Body of pancreas (tissue), 4 donors: ENCODE measurements at places on chromosomes 3 and 15.

- no peak overlapping the region for H3K4me3 ChIP-seq
- no peaks in the 10 kb centered on the region for H3K36me3 ChIP-seq
- H3K27me3 ChIP-seq, result no peaks in the 10 kb centered on the region
- H3K4me1 ChIP-seq, result peaks cover 31% of the 10 kb centered on the region
Measured at GRCh38 chr3:171804618-171805389, 5.5 kb downstream of the PLD1 start.

DNA sequence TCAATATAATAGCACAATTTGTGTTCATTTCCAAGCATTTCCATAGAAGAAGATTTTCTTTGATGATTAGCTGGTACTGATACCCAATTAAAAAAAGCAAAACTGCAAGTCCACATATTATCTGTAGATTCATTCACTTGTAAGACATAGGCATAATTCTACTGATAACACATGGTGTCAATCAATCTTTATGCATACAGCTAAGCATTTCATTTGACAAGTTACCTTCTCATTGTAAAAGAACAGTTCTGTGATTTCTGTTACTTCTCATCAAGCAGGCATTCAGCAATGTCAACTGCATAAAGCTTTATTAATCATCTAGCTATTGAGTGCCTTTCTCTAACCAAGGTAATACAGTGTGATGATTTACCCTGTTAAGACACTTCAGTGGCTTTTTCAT lies 672.0 kb downstream of the PLOD2 start:
- H3K27me3 ChIP-seq, result no peaks in the 10 kb centered on the region
- no peak for DNase-seq
- H3K4me3 ChIP-seq, result no peak overlapping the region
- H3K27ac ChIP-seq, result no peak overlapping the region

GRCh38 chr15:65979837-65980236 lies 110.5 kb downstream of the RAB11A start:
- no peak for DNase-seq
- H3K27me3 ChIP-seq, result no peaks in the 10 kb centered on the region
- H3K27ac ChIP-seq, result no peak overlapping the region
- no peaks in the 10 kb centered on the region for H3K4me1 ChIP-seq
- H3K4me3 ChIP-seq, result no peak overlapping the region
- H3K36me3 ChIP-seq, result no peaks in the 10 kb centered on the region

- no peaks in the 10 kb centered on the region for H3K27me3 ChIP-seq
- DNase-seq, result no peak
- peaks cover 42% of the 10 kb centered on the region for H3K4me1 ChIP-seq
- H3K27ac ChIP-seq, result no peak overlapping the region
Measured at GRCh38 chr15:63462088-63462487, 42.3 kb upstream of the USP3 start.

DNA sequence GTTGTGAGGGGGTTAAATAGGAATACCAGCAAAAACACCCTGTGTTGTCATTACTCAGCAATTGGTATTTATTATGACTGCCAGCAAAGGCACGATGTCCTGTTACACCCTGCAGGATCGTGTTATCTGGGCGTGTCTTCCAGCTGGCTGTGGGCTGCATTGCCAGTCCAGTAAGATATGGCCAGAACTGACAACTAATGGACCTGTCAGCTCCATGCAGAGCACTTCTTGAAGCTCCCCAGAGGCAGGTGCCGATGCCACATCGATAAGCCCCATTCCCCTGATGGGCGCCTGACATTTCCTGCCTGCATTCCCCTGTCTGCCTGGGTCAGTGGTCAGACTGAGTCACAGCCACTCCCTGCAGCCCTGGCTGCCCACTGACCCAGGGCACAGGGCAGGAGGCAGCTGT lies 79.7 kb upstream of the RASGRF1 start:
- H3K36me3 ChIP-seq, result no peaks in the 10 kb centered on the region
- no peak for DNase-seq
- no peak overlapping the region for H3K4me3 ChIP-seq
- H3K4me1 ChIP-seq, result peaks cover 4% of the 10 kb centered on the region

DNA sequence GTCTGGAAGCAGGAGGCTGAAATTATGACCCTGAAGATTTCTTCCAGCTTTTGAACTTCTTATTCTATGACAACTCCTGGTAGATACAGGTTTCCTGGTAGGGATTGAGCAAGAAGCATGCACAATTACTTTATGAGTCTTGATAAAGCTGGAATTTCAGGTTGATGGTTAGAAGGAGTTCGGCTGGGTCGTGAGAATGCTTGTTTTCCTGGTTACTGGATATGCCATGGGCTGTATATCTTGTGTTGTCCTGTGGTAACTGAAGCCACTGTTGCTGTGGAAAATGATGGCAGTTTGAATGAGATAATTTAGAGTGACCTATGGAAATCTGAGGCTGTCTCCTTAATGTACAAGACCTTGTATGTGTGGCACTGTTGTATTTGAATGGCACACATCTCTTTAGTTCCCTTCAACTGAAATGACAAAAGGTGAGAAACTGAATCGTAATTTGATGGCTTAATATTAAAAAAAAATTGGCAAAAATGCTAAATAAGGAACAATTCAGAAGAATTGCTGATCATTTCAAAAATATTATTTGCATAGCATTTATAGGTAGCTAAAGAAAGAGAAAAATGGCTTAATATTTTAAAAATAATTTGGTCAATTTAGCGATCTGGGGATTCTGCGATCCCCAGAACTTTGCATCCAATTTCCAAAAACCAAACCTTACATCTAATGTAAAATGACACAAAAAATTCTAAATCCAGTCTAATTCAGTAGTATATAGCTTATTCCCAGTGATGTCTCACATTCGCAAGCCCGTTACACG lies 1.1 kb upstream of the UBE2E1 start:
- no peak overlapping the region for H3K27ac ChIP-seq
- peaks cover 13% of the 10 kb centered on the region for H3K4me1 ChIP-seq
- no peaks in the 10 kb centered on the region for H3K27me3 ChIP-seq
- DNase-seq, result no peak

GRCh38 chr15:36924034-36924433 lies 176.3 kb downstream of the MEIS2 start:
- H3K36me3 ChIP-seq, result no peaks in the 10 kb centered on the region
- DNase-seq, result no peak
- no peaks in the 10 kb centered on the region for H3K4me1 ChIP-seq

- peak; percentile 46 for DNase-seq
- no peaks in the 10 kb centered on the region for H3K4me1 ChIP-seq
- H3K27ac ChIP-seq, result no peak within 1 kb of the TSS
- H3K27me3 ChIP-seq, result no peaks in the 10 kb centered on the region
Measured at GRCh38 chr3:122055215-122055614, at the start of gene CD86. TSS of gene CD86 (plus strand) at chr3:122055362. CDS start at chr3:122055490, 128 bp downstream.

- H3K27me3 ChIP-seq, result no peaks in the 10 kb centered on the region
- no peaks in the 10 kb centered on the region for H3K36me3 ChIP-seq
- H3K27ac ChIP-seq, result no peak overlapping the region
- H3K4me1 ChIP-seq, result peaks cover 6% of the 10 kb centered on the region
Measured at GRCh38 chr15:39445931-39446330, 134.9 kb upstream of the THBS1 start.

- H3K4me3 ChIP-seq, result no peak overlapping the region
- H3K36me3 ChIP-seq, result peaks cover 4% of the 10 kb centered on the region
- no peaks in the 10 kb centered on the region for H3K27me3 ChIP-seq
Measured at GRCh38 chr3:57890874-57891273, 117.3 kb upstream of the FLNB start.

DNA sequence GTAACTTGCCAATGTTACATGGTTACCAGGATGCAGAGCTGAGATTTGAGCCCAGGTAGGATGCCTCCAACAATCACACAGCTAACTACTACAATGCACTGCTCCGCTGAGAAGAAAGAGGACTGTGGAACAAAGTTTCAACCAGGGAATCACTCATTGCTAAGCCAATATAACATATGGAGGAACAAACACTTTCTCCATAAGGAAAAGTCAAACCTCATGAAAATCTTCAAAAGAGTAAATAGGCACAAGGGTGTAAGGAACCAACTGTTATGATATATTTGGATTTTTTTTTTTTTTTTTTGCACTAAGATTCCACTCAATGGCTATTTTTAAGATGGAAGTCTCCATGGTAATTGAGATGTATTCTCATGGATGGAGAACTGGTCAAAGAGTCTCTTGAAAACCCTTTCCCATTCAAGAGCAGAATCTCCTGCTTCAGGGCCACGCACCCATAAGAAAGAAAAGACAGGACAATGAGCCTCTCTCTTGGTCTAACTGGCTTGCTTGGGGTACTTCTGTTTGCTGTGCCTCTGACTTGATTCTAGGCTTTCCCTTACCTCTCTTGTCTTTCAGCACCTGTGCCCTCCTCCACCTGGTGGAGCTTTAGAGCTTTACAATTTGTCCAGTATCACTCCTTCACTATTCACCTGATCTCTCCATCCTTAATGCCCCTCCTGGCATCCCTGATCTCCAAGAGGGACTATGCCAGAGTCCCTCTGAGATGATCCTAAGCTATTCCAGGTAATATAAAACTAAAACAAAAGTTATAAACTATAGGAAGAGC lies 252.8 kb downstream of the NTRK3 start:
- H3K36me3 ChIP-seq, result no peaks in the 10 kb centered on the region
- no peak overlapping the region for H3K4me3 ChIP-seq
- no peak for DNase-seq
- no peaks in the 10 kb centered on the region for H3K27me3 ChIP-seq
- H3K27ac ChIP-seq, result no peak overlapping the region
- no peaks in the 10 kb centered on the region for H3K4me1 ChIP-seq

- H3K27me3 ChIP-seq, result no peaks in the 10 kb centered on the region
- no peak overlapping the region for H3K27ac ChIP-seq
- H3K4me3 ChIP-seq, result no peak overlapping the region
- H3K36me3 ChIP-seq, result no peaks in the 10 kb centered on the region
- DNase-seq, result no peak
- no peaks in the 10 kb centered on the region for H3K4me1 ChIP-seq
Measured at GRCh38 chr15:60829416-60829815, 350.5 kb upstream of the ICE2 start.

- peak overlapping the region; percentile 85 for H3K27ac ChIP-seq
- no peaks in the 10 kb centered on the region for H3K27me3 ChIP-seq
- peaks cover 89% of the 10 kb centered on the region for H3K4me1 ChIP-seq
- H3K4me3 ChIP-seq, result peak overlapping the region; percentile 29
Measured at GRCh38 chr15:89803941-89804800, 10.5 kb downstream of the ANPEP start.

DNA sequence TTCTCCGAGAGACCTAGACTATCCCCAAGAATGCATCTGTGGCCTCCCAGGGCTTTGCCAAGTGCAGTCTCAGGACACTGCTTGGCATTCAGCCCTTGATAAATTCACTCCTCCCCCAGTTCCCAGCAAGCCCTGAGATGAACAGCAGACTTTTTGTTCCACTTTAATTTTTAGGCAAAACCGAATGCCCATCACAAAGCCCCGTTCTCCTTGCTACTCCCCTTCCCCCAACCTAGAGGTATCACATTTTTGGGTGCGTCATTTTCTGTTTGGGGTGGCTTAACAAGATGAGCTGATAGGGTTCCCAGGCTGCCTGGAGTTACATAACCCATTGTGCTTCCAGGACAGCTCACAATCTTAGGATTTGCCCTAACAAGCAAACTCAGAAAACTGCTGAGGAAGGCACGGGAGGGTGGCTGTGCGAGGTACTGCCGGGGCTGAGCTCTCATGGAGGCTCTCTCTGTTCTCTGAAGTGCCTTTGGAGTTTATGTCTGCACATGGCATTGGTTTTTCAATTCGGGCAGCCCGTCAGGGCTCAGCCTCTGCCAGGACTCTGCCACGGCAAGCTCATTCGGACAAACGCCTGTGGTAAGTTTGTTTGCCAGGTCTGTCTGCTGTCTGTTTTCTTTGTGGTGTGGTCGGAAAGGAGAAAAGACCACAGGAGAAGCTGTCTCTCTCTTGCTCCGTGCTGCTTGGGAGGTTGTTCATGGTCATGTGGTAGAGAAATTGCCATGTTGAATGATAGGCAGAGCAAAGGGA lies at the start of gene TRAK1:
Gene TRAK1, plus strand, starts transcription at position 385 of the 759 bp plus-strand sequence. Its CDS starts 113 bp downstream, at position 498.
- no peaks in the 10 kb centered on the region for H3K36me3 ChIP-seq
- no peak within 1 kb of the TSS for H3K27ac ChIP-seq
- H3K4me3 ChIP-seq, result no peak within 1 kb of the TSS
- no peak for DNase-seq

DNA sequence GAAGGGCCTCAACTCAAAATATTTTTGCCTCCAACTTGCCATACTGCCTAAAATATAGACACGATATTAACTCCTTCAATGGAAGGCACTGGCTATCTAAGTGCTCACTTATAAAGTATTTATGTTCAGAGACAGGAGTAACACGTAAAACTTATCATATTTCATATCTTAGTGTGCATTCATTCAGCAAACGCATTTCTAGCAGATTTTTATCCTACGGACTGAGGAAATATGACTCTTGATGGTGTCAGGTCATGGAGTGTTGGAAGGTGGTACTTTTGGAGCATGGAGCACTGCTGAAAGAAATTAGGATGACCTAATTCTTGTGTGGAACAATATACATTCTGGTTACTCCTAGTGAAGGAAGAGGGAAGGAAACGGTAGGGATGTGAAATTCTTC lies 43.8 kb upstream of the LEKR1 start:
- no peak for DNase-seq
- no peaks in the 10 kb centered on the region for H3K36me3 ChIP-seq
- H3K4me1 ChIP-seq, result no peaks in the 10 kb centered on the region
- no peaks in the 10 kb centered on the region for H3K27me3 ChIP-seq

DNA sequence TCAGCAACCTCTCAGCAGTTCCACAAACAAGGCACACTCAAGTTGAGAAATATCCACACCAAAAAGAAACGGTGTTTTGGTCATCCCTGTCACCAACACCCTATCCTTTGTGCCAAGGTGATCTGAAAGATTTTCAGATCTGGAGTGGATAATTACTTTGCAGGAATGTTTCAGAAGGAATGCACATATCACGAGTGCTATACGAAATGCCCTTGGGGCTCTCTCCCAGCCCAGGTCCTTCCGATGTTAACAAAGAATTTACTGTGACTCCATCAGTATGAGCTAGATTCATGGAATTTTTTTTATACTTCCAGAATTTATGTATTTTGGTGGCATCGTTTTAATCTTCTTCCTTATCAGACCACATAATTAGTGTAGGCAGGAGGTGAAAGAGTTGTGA lies 105.0 kb downstream of the GRM7 start:
- H3K4me3 ChIP-seq, result no peak overlapping the region
- H3K36me3 ChIP-seq, result no peaks in the 10 kb centered on the region
- no peaks in the 10 kb centered on the region for H3K27me3 ChIP-seq
- H3K27ac ChIP-seq, result no peak overlapping the region
- no peak for DNase-seq
- H3K4me1 ChIP-seq, result no peaks in the 10 kb centered on the region

- H3K4me3 ChIP-seq, result no peak overlapping the region
- no peaks in the 10 kb centered on the region for H3K27me3 ChIP-seq
- no peaks in the 10 kb centered on the region for H3K36me3 ChIP-seq
Measured at GRCh38 chr15:99445272-99445850, 120.4 kb upstream of the MEF2A start.

DNA sequence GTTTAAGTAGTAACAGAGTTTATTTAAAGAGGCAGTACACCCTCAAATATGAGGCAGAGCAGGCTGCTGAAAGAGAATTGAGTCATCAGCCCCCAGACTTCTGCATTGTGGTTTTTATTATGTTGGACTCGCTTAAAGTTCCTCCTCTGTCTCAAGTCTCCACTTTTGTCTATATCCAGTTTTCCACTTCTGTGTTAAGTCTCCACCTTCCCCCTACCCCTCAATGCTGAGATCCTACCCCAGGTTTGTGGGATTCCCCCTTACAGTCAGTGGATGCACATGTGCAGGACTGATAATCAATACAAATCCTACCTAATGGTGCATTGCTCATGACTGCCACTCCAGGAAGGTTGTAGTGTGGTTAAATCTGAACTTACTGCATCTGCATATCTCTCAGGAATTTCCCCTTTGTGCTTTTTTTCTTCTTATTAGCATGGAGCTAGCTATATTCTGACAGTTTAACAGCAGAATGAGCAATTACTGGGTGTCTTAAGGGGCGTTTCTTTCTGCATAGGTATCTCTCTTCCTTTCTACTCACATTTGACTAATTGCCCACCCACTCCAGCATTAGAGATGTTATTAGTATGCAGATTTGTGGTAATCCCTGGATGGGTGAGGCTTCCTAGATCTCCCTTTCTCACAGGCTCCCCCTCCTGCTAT lies 11.9 kb upstream of the CD200R1L start:
- no peak overlapping the region for H3K4me3 ChIP-seq
- no peaks in the 10 kb centered on the region for H3K4me1 ChIP-seq
- H3K27ac ChIP-seq, result no peak overlapping the region
- H3K36me3 ChIP-seq, result no peaks in the 10 kb centered on the region
- no peak for DNase-seq
